ENCODE measurements at places on chromosomes 1 and 21. TPM values are rescaled to one million over a fixed set of nuclear protein-coding genes. Genes with fewer than 3 reads are reported as not detected.
A peak's percentile ranks its signal among the peaks of the same experiment; 100 is the strongest.

GRCh38 chr1:38744452-38745350, 114.9 kb downstream of the RRAGC start:
- no peak for DNase-seq

The TSNAX gene
- 28.9 TPM for total RNA-seq

GRCh38 chr1:73659136-73659535, 538.8 kb downstream of the LRRIQ3 start:
- DNase-seq, result no peak

GRCh38 chr1:234148816-234149215, 224.4 kb upstream of the COA6 start:
- DNase-seq, result no peak

The SPATA46 gene
- not detected for total RNA-seq

GRCh38 chr1:201703621-201704438, 125.1 kb upstream of the IPO9 start:
- peak; percentile 83 for DNase-seq

The MORC3 gene
- 19.5 TPM for total RNA-seq

GRCh38 chr1:205985330-205986005, 17.7 kb downstream of the RAB7B start:
- DNase-seq, result no peak

DNA sequence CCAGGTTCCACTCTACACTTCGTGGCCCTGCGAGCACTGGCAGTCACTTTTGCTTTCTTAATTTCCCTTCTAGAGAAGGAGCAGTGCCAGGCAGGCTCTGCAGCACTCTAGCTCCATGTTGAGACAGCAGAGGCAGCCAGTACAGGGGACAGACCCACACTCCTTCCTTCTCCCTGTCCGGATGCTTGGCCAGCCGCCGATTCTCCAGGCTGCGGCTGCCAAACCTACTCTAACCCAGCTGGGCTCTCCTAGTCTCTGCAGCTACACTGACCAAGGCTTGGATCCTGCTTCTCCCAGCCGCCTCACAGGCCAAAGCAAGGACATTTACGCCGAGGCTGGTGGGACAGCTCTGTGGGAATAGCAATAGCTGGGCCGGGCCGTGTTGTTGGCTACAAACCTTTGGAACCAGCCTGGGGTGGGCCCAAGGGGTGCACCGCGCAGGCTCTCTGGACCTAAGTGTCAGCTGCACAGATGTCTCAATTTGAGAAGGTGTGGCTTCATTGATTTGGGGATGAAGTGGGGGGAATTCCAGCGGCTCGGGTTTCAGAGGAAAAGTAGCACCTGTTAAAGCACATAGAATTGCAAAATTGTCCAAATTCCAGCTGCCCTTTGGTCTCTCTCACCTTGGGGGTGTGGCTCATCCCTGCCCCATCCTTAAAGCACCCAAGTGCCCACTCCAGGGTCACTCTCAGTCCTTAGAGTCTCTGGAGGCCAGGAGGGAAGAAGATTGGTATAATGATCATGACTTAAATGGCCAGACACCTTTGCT, 3.2 kb downstream of the BARHL2 start:
- no peak for DNase-seq

The CR1L gene
- not detected for total RNA-seq

- no peak for DNase-seq
These were observed 34.0 kb downstream of the DNAI4 start for GRCh38 chr1:66890621-66891020.

DNA sequence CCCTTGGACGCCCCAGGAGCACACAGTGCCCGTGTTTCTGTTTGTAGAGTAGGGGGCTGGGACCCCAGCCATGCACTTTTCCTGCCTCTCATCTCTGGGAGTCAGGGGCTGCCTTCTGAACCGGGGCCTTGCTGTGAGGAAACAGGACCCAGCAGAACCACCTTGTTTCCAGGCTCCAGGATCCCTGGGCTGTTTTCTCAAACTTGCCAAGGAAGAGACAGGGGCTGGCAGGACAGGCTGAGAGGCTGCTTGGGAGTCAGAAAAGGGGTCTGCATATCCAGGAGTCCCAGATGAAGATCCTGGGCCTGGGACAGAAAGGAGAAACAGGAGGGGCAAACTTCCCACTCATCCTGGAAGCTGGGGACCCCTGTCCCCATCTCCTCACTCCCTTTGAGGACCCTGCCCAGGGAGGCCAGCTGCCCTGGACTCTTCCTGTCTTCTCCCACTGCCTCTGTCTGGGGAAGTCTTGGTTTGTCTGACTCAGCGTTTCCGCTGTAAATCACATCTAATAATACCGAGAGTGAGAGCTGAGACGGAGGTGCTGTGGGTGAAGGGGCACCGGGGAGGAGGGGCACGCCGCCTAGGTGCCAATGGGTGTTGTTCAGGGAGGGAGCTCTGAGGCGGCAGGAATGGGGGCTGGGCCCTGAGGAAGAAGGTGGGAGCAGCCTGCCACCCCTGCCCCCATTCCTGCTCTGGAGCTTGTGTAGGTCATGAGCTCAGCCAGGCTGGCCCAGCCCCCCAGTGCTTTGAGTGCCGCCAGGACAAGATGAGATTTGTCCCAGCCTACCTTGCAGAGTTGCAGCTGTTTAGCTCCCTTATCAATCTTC, 16.7 kb downstream of the POU3F1 start:
- peak; percentile 56 for DNase-seq

GRCh38 chr21:42317341-42317741, 2.1 kb upstream of the TFF3 start:
- no peak for DNase-seq

- peak; percentile 30 for DNase-seq
These were observed 20.2 kb downstream of the THEM4 start for GRCh38 chr1:151888972-151889570.

The CBR3 gene
- 29.4 TPM for total RNA-seq

GRCh38 chr1:158793604-158794003, 12.6 kb upstream of the OR6N2 start:
- DNase-seq, result no peak

The FNDC5 gene
- total RNA-seq, result 0.99 TPM

The TMEM61 gene
- 0.18 TPM for total RNA-seq

- DNase-seq, result no peak
These were observed 80.2 kb downstream of the VPS26C start for GRCh38 chr21:37186983-37187382.

The PEX10 gene
- total RNA-seq, result 12.8 TPM

DNA sequence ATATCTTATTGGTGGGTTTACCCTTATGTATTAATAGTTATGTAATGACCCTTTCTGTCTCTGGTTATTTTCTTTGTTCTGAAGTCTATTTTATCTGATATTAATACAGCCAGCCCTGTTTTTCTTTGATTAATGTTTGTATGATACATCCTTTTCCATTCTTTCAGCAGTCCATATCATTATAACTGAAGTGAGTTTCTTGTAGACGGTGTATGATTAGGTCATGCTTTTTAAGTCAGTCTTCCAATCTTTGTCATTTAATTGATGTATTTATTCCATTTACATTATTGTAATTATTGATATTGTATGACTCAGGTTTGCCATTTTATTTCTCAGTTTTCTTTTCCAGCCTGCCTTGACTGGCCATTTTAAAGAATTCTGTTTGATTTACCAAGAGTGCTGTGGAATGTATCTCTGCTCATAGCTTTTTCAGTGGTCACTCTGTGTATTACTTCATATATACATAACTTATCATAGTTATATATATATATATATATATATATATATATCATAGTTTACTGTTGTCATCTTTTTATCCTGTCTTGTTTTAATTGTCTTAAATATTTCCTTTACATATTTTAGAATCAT, 10.5 kb downstream of the RAB4A start:
- no peak for DNase-seq

DNA sequence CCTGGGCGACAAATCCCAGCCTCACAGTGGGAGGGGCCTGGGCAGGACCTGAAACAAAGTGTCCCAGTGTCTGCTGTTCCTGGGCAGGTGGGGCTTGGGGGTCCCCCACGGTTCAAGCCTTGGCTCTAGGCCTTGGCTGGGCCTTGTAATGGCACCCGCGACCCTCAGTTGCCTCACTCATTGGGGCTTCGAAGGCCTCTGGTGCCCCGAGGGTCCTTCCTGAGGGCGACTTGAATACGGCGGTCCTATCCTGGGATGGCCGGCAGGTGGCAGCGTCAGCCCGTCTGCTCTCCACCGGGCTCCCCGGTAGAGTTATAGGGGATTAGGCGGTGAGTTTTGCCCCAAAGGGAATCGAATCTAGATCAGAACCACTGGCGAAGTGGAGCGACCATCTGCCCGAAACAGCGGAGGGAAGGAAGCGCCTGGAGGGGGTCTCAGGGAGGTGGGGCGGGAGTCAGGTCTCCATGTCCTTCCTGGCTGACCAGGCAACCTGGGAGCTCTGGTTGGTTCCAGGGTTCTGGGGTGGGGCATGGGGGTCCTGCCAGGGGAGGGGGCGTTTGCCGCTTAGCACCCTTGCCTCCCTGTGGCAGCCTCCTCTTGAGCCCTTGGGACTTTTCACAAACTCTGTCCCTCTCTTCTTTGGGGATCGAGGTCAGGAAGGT, 2.1 kb upstream of the PEX10 start:
- DNase-seq, result peak; percentile 60

GRCh38 chr1:3501856-3502640, 47.6 kb downstream of the ARHGEF16 start:
- DNase-seq, result peak; percentile 28

DNA sequence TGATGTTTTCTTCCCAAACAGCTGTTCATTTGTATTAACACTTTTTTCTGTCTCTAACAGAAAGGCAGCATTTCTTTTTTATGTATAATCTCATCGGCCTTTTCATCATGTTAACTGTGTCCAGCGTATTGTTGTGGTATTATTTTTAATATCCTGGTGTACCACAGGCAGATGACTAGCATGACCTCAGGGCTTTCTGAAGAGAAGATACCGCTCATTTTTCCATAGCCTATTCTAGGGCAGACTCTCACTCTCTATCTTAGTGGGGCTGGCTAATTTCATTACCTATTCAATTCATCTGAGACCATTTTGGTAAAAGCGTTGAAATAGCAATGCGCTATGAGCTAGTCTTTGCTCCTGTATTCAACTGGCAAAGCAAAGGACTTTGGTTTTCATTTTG, 209.9 kb downstream of the SDCCAG8 start:
- no peak for DNase-seq

The NKAIN1 gene
- 0.36 TPM for total RNA-seq

- DNase-seq, result peak; percentile 4
These were observed 68.0 kb downstream of the USP25 start for GRCh38 chr21:15797577-15798363.

- no peak for DNase-seq
These were observed 48.0 kb downstream of the NR5A2 start for GRCh38 chr1:200075522-200075921.

DNA sequence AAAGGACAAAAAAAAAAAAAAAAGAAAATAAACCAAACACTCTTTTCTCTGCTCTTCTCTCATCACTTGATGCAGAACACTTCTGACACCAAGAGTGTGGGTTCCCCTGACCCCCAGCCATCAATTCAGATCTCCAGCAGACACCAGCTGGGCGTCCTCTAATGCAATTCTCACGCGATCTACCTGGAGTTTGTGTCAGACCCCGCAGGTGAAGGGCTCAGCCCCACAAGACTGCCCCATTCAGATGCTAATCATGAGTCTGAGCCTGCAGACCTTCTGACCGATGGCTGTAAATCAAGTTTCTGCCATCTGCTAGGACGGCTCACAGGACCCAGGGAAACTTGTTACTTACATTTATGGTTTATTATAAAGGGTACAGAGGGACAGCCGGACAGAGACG, 133.6 kb upstream of the C1orf174 start:
- no peak for DNase-seq

DNA sequence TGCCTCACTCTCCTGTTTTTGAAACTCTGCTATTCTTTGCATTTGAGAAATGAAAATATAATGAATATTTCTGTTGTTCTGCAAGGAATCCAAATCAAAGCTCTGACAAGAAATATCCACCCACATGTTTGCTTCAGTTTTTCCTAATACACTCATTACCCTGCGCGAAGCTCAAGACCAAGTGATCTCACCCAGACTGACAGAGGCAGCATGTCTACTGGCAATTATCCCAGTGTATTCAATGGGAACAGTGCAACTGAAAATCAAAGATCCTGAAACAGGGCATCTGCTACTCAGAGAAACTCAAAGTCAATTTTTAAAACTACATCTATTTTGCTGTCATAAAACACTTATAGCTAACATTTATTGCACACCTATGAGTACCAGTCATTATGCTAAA, 321.0 kb upstream of the LRRC7 start:
- DNase-seq, result no peak

- DNase-seq, result no peak
These were observed 3.1 kb downstream of the FLG2 start for GRCh38 chr1:152356736-152357135.

DNA sequence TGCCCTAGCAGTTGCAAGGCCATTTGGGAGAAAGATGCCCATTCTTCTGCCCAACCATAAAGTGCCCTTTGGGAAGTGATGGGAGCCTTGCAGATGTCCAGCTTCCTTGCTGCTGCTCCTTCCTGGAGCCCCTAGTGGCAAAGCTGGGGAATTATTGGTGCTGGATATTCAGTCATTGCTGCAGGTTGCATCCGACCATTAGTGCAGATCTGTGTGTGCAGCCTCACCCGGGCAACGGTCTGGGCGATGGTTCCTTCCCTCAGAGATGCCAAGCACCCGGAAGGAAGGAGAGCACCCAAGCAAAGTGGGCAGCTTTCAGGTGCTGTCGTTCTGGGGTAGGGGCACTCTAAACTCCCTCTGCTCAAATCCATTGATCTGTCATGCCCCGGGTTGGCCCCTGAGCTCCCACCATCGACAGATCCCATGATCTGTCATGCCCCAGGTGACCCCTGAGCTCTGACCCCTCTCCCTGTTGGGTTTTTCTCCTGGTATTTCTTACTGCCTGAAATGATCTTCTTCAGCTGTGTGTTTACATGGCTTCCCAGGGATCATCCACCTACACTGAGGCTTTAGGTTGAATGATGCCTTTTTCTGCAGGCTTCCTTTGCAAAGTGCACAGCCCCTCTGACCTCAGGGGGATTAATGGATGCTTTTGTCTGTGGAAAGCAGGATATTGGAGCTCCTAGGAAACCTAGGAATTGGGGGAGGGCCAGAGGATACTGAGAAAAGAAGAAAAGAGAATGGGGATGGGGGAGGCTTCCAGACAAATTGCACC, 467.5 kb downstream of the PTPRU start:
- DNase-seq, result peak; percentile 62

The KCNT2 gene
- 8.0 TPM for total RNA-seq

DNA sequence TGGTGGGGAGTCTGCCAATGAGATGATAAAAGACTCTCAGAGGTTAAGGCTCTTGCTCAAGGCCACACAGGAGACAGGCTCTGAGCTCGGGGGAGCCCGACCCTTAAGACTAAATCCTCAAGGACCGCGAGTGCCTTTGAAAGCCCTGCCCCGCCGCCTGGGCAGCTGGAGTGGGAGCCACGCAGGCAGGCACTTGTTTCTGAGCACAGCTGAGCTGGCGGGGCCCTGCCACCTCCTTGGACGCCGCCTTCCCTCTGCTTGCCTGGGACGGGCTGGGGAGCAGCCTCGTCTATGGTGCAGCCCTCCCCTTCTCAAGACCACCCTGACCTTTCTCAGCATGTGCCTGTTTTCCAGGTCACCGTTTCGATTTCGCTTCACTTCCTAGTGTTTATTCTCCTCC, 169.3 kb downstream of the CAMTA1 start:
- DNase-seq, result no peak

All from fibroblast of the aortic adventitia (primary cell).